Kidney glomerular epithelial cell (primary cell): ENCODE measurements at places on chromosomes 7 and 10.

GRCh38 chr7:102283477-102284189 lies 3.0 kb upstream of the SH2B2 start:
- DNase-seq: no peak

DNA sequence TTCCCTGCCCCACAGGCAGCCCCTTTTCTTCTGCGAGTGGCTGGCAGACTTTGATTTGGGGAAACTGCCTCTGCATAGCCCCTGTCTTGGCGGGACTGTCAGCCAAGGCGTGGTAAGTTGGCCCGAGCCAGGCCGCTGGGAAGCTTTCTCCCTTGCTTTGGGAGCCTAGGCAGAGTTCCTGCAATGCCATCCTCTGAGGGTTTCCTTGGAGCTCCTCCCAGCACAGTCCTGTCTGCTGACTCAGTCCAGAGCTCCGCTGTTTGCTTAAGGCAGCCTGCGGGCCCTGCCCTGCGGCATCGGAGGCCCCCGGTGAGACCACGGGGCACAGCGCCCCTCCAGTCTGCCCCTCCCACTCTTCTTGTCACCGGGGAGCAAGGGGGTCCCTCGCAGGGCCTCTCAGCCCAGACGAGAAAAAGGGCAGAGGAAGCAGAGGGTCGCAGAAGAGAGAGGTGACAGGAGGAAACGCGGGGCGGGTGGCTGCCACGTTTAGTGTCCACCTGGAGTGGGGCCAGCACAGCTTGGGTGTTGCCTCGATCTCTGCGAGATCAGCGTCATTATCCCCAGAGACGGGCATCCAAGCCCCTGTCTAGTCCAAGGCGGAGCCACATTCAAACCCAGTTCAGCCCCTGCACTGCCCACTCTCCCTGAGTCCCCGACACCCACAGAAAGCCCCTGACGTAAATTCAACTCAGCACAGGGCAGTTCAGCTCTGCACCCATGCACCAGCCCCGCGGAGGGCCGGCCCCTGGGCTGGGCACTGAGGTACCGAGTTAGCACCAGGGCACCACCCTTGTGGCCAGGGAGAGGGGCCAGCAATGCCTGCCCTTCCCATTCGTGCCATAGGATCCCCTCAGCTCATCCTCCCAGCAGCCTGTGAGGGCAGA lies 59.0 kb upstream of the CHST15 start:
- peak; percentile 64 for DNase-seq

GRCh38 chr7:150341263-150342120 lies at the start of gene RARRES2:
Gene RARRES2, minus strand, starts transcription at chr7:150341629. Its CDS starts 1,020 bp downstream, at chr7:150340609.
- no peak for DNase-seq

GRCh38 chr7:95549818-95550529 lies 46.3 kb downstream of the PDK4 start:
- peak; percentile 83 for DNase-seq

- DNase-seq: no peak
Measured at GRCh38 chr10:42304341-42304740, 334.0 kb downstream of the ZNF33B start.

GRCh38 chr10:36332926-36333325 lies 690.8 kb upstream of the FZD8 start:
- DNase-seq: no peak

- DNase-seq: no peak
Measured at GRCh38 chr7:105713488-105714465, 132.5 kb upstream of the EFCAB10 start.

GRCh38 chr7:102891693-102892261 lies 21.0 kb upstream of the LRRC17 start:
- DNase-seq: peak; percentile 30

DNA sequence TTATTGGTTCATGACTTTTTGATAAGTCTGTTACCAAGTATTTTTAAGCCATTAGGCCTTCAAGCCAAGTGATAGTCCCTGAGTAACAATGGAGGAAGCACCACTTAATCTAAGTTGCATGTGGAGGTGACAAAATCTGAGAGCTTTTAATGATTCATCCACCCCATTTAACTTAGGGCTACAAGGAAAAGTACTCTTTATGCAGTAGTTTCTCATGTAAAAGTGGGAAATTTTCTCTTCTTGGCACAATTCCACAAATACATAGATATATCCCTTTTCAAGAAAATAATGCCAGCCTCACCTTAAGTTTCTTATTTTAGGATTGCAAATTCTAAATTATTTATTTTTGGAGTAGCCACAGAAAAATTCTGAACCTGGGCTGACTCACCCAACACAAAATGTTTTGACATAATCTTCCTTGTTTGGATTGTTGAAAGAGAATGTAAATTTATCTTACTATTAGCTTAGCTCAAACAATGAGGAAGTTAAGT lies 85.7 kb downstream of the SUGCT start:
- DNase-seq: no peak

DNA sequence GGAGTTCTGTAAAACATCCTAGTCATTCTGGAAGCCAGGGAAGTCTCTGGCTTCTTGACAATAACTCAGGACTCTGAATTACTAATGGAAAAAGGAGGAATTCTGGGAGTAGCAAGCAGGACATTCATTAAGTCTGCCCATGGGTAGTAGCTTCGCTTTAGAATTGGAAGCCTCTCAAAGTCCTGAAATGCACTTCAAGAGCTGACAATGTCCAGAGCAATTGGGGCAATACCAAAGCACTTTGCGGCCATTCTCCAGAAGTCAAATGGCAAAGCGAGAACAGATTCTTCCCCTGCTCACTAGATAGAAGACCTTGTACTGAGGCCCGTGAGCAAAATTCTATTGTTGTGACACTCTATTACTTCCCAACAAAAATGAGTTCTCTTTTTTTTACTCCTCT lies 150.3 kb upstream of the FRMD4A start:
- no peak for DNase-seq

- no peak for DNase-seq
Measured at GRCh38 chr10:75703191-75703854, 271.9 kb downstream of the LRMDA start.

GRCh38 chr10:61903221-61903927 lies 1.9 kb downstream of the ARID5B start:
- peak; percentile 69 for DNase-seq

- DNase-seq: no peak
Measured at GRCh38 chr7:31061185-31061584, 9.1 kb downstream of the ADCYAP1R1 start.

DNA sequence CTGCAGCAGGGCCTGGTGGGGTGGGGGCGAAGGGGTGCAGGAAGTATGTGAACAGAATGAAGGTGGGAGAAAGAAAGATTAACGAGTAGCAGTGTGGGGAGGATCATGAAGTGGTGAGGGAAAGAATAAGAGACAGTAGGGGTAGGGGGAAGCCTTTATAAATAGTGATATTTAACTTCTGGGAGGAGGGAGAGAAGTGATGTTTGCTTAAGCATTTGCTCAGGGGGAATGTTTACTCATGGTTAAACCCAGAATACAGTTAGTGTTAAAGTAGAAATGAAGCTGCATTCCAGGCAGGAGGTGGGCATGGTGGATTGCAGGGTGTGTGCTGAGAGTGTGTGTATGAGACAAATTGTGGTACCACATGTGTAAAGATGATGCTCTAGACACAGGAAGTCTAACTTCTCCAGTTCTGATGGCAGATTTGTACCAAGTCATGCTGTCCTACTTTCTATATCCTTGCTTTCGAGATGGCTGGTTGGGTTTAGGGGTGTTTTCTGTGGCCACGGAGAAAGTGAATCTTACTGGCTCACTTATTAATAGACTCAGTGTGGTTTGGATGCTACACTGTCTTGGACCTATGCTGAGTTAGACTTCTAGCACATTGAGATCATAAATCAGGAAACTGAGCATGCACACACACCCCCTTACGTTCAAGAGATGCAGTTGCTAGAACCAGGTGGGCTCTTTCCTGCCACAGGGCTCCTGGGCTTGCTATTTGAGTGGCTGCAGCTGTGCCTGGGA lies 10.6 kb upstream of the DNMBP start:
- DNase-seq: no peak

DNA sequence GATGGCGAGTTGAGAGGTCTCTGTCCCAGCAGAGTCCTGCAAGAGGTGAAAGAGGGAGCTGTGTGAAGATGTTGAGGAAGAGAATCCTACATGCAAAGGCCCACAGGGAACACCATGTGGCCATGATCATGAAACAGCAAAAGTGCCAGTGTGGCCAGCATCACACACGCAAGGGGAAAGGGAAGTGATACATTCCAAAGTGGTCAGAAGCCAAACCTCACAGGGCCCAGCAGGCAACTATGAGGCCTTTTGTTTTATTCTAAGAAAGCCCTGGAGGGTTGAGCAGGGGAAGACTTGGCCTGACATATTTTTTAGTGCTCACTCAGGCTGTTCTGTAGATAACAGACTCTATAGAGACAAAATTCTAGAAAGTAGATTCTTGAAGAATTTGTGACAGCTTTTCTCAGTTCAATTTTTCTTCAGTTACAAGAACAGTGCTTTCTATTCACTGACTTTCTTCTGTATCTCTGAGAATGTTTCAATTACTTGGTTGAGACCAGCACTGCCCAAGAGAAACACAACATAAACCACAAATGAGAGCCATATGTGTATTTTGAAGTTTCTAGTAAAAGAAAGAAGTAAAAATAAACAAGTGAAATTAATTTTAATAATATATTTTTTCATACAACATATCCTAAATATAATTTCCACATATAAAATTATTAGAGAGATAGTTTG lies 82.3 kb downstream of the HTR7 start:
- DNase-seq: no peak

GRCh38 chr7:57211428-57212100 lies 79.3 kb upstream of the ZNF479 start:
- DNase-seq: no peak

DNA sequence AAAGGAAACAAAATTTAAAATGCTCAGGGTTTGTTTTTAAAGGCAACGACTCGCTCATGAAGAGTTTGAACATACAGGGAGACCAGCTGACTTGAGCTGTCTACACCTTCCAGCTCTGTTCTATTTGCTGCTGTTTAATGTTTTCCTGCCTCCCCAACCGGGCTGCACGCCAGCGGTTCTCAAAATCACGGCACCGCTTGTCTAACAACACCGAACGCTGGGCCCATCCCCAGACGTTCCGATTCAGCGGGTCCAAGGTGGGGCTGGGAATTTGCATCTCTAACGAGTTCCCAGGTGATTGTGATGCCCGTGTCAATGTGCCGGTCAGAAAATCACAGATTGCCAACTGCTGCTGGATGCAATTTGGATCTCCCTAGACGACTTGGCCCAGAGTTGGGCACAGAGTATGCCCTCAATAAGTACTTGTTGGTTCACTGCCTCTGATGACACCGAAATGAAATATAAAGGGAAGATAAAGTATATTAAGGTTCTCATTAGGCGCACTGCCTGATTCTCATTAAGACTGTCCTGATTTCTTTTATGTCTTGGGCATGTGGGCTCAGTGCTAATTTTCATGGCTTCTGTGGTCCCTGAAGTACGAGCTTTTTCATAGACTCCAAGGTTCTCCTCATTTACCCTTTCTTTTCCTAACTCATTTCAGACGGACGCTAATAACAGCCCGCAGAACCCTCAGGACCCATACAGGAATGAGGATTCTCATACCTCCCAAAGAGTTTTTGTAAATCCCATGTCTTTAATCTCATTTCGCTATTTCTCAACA lies 28.5 kb downstream of the CELF2 start:
- DNase-seq: no peak

DNA sequence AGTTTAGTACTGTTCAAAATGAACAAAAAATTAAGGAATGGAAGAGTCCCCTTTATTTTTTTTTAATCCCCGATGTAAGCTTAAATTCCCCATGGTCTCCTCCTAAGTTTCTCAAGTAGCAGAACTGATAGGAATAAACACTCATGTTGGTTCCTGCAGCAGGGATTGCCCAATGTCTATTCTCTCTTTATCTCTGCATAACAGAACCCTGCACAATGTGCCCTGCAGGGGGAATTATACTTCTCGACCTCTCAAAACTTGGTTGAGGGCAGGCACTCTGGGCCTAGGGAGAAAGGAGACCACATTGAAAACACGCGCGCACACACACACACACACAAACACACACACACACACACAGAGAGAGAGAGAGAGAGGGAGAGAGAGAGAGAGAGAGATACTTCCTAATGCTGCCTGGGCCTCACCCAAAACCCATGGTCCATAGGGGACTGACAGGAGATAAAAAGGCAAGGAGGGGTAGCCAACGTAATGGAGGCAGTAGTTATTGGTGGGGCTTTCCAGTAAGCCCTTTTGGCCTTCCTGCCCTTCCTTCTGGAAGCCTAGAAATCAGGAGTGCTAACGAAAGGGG lies 22.7 kb downstream of the JAZF1 start:
- DNase-seq: no peak

GRCh38 chr10:128541926-128542475 lies 415.8 kb upstream of the MKI67 start:
- no peak for DNase-seq

GRCh38 chr7:86833360-86833759 lies 189.7 kb downstream of the GRM3 start:
- no peak for DNase-seq

GRCh38 chr7:136303162-136303561 lies 326.0 kb upstream of the MTPN start:
- DNase-seq: no peak

GRCh38 chr7:83835424-83835823 lies 186.5 kb upstream of the SEMA3E start:
- DNase-seq: no peak

DNA sequence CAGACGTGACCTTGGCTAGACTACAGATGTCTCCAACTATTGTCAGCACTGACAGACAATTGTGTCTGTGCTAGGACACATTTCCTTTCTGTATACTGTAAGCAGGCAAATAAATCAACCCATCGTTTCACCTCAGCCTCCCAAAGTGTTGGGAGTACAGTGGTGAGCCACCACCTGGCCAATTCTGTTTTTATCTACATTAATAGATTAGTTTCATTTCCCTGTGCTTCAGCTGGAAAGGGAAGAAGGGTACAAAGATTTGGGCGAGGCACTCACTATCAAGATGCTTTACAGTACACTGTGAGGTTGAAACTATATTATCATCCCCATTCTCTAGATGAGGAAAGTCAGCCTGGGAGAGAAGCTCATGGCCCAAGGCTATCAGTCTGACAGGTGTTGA lies 21.9 kb downstream of the SFR1 start:
- no peak for DNase-seq

DNA sequence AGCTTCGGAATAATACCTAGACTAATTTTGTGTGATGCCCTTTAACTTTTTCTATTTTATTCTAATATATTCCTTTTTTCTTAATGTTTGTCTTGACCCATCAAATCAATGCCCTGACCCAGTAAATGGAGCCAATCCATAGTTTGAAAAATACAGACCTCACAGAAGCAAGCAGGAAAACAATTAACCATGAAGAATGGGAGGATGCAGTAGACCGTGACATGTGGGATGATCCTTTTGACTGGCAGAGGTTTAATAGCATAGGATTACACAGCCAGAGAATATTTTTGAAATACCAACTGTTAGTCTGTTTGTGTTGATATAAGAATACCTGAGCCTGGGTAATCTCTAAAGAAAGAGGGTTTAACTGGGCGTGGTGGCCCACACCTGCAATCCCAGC lies 142.6 kb upstream of the NEBL start:
- DNase-seq: no peak

GRCh38 chr7:28291559-28291958 lies 111.0 kb upstream of the JAZF1 start:
- DNase-seq: no peak

- DNase-seq: no peak
Measured at GRCh38 chr10:11106621-11107374, 89.1 kb downstream of the CELF2 start.

- no peak for DNase-seq
Measured at GRCh38 chr10:52187521-52188258, 126.4 kb upstream of the DKK1 start.
